ENCODE measurements at places on chromosomes 6 and 20.

DNA sequence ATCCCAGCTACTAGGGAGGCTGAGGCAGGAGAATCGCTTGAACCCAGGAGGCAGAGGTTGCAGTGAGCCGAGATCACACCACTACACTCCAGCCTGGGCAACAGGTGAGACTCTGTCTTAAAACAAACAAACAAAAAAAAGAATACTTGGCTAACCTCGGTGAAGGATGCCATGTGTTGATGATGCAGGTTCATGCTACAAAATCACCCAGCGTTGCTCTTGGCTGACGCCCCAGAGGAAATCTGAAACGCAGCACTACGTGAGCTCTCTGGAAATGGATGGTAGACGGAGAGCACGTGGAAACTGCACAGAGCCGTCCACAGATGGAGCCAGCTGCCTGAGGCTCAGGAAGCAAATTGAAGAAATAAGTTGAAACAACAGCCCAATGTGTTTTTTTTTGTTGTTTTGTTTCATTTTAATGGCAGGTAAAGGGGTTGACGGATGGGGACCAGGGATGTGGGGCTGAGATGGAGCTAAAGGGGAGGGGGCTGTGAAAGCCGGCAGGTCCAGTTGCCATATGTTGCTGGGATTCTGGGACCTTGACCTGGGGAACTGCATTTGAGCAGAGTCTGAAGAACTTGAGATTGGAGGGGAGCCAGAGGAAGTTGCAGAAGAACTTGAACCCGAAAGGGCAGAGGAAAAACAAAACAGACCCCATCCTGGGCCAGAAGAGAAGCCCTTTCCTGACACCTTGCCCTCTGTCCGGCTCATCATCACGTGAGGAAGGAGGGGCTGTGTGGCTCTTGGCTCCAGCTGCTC, 12.8 kb upstream of the MANBAL start:
- DNase-seq: peak; percentile 74

DNA sequence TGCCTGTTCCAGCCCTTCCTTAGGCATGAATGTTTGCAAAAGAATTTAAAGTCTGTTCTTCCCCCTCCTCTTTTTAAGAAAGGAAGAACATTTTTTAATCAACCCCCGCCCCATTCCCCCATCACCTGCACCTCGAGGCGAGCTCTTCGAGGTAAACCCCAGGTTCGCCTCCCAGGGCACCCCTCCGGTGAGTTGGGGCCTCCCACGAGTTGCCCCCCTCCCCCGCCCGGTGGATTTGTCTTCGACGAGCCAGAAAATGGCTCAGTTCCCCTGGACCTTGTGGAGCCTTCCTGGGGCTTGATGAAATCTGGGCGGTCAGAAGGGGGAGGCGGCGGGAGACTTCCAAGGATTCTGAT, 256 bp upstream of the OVOL2 start:
- no peak for DNase-seq

- no peak for DNase-seq
These were observed 32.9 kb upstream of the UTRN start for GRCh38 chr6:144252259-144252658.

GRCh38 chr20:1833728-1834726, 61.2 kb upstream of the SIRPA start:
- no peak for DNase-seq

- peak; percentile 67 for DNase-seq
These were observed 69.3 kb upstream of the SYNJ2 start for GRCh38 chr6:157912326-157912725.

GRCh38 chr20:25584905-25585704, at the start of gene NINL:
TSS of gene NINL (minus strand) at chr20:25585531. CDS start at chr20:25526587, 58,944 bp downstream.
- DNase-seq: peak; percentile 69

DNA sequence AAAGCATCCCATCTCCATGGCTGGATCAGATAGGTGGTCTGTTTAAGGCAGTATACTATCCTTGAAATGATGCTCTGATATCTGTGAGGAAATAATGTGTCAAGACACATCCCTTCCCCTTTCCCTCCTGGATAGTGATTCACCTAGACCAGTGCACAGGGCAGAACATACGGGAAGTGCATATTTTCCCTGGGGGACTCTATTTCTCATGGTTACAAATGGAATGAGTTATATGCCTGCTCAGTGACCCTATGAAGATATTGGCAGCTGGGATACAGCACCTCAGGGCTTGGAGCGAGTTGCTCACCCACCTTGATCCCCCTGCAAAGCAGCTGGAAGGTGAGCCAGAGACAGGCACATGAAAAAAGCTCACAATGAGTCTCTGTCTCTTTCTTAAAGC, 67.5 kb upstream of the PRL start:
- DNase-seq: no peak

DNA sequence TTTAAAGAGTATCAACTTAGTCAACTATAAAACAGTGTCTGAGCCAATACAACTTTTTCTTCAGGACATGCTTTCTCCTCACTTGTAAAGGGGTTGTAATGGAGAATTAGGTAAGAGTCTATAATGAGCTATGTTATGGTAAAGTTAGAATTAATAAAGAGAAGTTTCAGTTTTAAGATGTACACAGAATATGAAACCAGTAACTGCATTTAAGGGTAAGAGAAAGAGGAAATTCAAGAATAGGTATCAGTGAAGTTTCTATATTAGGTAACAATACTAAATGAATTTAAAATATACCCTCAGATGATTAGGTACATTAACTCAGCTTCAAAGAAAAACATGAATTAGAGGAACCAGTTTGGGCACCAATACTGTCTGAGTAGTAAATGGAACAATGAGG, 1444.3 kb upstream of the ADGRB3 start:
- no peak for DNase-seq

- no peak for DNase-seq
These were observed 50.5 kb downstream of the CBFA2T2 start for GRCh38 chr20:33540427-33540826.

- DNase-seq: no peak
These were observed 211.0 kb downstream of the MOXD1 start for GRCh38 chr6:132190097-132190814.

DNA sequence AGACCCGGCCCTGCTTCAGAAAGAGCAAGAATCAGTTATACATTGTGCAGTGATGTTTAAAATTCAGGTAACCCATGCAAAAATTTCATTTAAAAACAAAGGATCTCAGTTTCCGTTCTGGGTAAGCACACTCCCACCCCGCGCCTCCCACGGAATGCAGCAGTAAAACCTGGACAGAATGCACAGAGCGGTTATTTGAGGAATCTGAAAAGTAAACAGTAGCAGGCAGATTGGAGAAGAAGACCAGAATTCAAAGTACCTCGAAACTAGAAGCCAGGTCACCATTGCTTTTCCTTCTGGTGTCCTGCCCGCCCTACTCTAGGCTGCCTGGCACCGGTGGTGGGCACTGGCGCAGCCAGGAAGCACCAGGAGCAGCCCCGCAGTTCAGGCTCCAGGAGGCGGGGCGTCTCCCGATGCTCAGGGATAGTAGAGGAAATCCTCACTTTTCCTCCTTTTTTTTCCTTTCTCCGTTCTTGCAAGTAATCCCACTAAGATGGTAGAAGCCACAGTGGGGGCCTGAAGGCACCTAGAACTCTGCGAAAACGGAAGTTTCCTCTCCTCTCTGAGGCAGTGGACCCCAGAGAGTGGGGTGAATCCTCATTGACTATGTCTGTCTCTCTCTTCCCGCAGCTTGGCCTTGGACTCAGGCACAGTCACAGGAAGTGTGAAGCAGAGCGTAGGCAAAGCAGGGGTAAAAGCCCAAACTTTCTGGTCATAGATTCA, 28.3 kb downstream of the METTL24 start:
- DNase-seq: peak; percentile 19

DNA sequence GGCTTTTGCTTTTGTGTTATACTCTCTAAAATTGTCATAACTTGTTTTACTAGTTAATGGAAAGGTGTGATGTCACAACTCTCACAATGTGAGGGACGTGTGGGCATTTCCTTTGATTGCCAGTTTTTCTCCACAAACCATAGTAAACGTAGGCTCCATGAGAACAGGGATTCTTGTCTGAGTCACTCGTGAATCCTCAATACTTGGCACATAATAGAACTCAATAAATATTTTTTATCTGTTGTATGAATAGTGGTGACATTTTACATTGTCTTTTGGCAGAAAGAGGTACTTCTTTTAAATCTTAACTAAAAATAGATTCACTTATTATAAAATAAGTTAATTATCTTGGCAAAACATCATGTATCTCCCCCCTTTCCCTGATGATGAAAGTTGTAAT, 69.0 kb upstream of the CNKSR3 start:
- no peak for DNase-seq

DNA sequence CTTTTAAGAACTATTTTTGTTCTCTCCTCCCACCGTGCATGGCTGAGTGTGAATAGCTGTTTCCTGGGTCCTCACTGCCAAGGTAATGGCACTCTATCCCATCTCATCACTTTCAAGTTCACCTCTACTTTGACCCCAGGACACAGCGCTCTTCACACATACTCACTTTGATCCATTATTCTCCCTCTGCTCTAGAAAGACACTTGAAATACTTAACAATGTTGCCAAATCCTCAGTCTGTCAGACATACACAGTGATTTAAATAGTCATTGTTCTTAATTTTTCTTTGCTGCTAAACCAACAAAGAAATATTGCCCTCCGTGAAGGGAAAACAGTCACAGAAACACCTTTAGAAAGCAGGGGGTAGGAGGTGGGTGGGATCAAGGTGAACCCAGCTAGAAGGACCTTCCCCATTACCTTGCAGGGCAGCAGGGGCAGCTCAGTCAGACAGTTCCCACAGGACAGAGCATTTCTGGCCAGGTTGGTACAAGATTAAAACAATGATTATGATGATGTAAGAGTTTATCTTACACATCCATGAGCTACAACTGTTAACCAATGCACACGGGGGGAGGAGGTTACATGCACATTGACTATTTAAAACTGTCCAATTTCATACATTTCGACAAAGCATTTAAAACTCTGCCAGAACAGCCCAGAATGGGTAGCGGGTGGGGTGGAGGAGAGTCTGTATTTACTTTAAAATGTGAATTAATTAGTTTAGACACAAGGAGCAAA, 2.4 kb downstream of the SLC22A23 start:
- no peak for DNase-seq

GRCh38 chr6:9507136-9507895, 907.6 kb downstream of the TFAP2A start:
- DNase-seq: no peak

GRCh38 chr20:49415005-49415667, 67.3 kb downstream of the KCNB1 start:
- DNase-seq: no peak

DNA sequence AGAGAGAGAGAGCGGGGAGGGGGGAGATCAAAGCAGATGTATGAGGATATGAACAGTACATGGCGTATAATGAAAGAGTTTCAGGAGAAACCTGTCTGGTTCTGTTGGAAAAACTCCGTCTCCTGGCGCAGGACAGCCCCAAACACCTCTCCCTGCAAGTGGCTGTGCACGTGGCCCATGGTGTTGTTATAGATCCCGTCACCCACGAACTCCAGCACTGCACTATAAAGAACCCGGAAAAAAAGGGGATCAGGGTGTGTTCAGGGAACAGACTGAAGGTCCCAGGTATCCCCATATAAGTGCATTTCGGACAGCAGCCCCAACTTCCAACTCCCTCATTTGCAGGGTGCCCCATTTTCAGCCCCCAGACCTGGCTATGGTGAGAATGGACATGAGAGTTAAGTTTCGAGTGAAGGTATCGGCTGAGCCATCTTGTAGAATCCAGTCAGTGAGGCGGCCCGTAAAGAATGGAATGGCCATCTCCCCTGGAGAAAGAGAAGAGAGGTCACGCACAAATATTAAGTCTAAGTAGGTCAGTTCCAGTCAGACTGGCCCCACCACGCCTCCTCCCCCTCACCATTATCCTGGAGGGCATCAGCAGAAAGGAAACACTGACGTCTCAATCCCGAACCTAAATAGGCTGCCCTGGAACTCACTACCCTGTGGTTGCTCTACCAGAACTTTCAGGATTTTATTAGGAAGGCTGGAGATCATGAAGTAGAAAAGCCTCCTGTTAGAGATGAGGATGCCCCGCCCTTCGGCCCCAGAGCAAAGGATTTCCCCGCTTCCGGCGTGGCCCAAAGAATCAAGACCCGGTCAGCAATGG, 1.3 kb downstream of the TAP1 start:
- peak; percentile 5 for DNase-seq

GRCh38 chr6:137878029-137878428, 11.0 kb downstream of the TNFAIP3 start:
- DNase-seq: no peak

GRCh38 chr6:155174576-155175211, 89.1 kb upstream of the CLDN20 start:
- DNase-seq: peak; percentile 75

- DNase-seq: peak; percentile 64
These were observed 27.0 kb downstream of the STK4 start for GRCh38 chr20:44993343-44993742.

DNA sequence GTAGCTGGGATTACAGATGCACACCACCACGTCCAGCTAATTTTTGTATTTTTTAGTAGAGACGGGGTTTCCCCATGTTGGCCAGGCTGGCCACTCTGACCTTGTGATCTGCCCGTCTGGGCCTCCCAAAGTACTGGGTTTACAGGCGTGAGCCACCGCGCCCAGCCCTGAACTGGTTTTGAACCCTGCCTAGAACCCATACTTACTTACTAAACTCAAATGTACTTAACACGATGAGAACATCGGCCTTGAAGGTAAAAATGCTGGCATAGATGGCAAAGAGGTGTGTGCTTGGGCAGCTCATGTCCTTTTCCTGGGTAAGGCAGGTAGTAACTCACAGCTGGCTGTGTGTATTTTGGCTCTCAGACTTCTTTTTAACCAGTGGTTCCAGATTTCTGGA, 3.2 kb upstream of the ARMC12 start:
- no peak for DNase-seq

DNA sequence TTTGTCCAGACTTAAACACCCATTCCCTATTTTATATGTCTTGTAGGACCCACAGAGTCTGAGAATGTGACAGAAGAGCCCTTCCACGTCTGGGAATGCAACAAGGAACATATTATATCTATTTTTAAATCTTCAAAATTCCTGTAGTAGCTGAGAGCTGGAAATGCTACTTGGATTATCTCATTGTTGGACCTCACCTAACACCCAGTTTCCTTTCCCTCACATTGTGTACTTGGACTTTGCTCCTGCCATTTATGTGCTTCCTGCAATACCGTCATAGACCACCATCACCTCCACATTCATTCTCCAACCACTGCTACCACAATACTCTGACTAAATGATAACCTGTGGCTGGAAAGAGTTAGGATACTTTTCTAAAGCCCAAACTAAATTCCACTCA, 335.4 kb downstream of the COL12A1 start:
- no peak for DNase-seq

All from HTR-8/SVneo (cell line).